ENCODE measurements at places on chromosomes 6 and 20.

GRCh38 chr6:111872401-111873177, 663 bp downstream of the FYN start:
- DNase-seq, result peak; percentile 63

- DNase-seq, result no peak
Measured at GRCh38 chr20:32972181-32973076, 31.8 kb downstream of the SUN5 start.

- DNase-seq, result peak; percentile 32
Measured at GRCh38 chr6:57432919-57433684, 115.7 kb downstream of the PRIM2 start.

DNA sequence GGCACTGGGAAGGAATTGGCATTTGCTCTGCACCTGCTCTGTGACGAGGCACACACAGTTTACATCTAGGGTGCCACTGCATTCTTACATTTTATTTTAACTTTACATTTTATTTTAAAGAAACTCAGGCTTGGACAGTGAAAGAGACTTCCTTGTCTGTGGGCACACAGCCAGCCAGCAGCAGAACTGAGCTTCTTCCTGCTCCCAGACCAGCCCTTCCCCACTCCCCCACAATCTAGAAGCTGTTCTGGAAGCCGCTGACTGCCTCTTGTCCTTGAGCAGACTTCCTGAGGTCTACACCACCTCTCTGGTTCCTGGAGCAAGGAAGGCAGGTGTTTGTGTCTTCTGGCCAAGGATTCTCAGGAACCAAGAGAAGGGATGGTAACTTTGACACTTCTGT, 27.9 kb upstream of the CD93 start:
- no peak for DNase-seq

GRCh38 chr6:74434171-74434570, 738.2 kb downstream of the CD109 start:
- no peak for DNase-seq

GRCh38 chr6:142300758-142301650, 803 bp upstream of the ADGRG6 start:
- peak; percentile 75 for DNase-seq

DNA sequence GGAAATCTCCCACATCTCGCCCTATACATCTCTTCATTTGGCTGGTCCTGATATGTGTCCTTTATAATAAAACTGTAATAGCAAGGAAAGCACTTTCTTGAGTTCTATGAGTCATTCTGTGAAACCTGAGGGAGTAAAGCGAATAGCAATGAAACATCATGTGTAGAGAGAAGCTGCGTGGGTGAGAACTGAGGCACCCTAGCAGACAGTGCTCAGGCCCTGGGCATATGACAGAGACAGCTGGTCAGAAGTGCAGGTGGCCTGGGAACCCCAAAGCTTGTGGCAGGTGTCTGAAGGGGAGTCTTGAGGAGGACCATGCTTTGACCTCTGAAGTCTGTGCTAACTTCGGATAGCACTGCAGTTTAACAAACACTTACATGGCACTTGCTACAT, 1.3 kb upstream of the BLOC1S5 start:
- no peak for DNase-seq

- DNase-seq, result no peak
Measured at GRCh38 chr6:37920667-37921066, 101.1 kb downstream of the ZFAND3 start.

GRCh38 chr20:9103955-9104354, 35.1 kb downstream of the PLCB4 start:
- no peak for DNase-seq

DNA sequence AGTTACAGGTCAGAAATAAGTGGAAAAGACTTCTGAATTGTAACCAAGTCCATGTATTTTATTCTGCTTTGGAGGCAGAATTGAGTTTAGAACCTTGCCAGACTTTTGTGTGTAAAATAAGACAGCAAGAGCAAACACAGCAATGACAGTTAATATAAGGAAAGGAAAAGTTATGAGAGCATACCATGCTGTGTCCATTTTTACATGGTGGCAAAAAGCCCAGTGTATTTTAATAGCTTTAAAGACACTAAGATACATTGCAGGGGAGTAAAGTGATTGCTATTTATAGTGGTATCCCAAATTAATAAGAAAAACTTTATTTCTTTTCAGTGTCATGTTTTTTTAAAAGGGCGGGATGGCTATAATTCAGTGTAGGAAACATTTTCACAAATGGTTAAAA, 45.2 kb downstream of the CDC5L start:
- no peak for DNase-seq

- no peak for DNase-seq
Measured at GRCh38 chr6:36700831-36701230, 3.2 kb downstream of the RAB44 start.

GRCh38 chr20:39886650-39887190, 802.3 kb downstream of the MAFB start:
- no peak for DNase-seq

- no peak for DNase-seq
Measured at GRCh38 chr20:45282700-45283550, 23.7 kb upstream of the RBPJL start.

DNA sequence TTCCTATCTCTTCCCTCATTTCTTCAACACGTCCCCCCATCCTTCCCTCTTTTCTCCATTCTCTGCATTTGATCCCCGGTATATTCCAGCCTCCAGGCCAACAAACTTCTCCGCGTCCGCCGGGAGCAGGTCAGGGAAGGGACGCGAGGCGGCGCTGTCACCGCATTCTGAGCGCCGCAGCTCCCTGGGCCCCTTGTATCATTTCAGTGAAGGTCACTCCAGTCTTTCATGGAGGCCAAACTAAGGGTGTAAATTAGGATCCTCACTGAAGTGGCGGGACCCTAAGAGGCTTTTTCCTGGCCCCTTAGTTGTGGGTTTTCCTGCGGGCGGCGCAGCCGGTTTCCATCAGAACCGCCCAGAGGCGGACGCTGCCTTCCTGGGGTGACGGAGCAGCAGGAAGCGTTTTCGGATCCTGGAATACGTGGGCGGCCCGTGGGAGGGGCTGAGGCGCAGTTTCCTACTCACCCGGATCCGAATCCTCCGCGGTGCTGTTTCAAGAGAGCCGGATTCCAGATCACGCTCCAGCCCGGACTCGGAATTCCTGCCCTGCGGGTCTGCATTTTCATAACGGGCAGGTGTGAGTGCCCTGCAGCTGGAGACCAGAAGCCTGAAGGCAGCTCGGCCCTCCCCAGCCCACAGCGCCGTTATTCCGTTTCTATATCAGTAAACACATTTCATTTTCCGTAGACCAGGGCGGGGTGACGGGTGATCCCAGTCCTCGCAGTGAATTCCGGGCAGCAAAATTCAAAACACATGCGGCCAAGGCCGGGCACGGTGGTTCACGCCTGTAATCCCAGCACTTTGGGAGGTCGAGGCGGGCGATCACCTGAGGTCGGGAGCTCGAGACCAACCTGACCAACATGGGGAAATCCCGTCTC, 3.6 kb upstream of the MICA start:
- peak; percentile 90 for DNase-seq

DNA sequence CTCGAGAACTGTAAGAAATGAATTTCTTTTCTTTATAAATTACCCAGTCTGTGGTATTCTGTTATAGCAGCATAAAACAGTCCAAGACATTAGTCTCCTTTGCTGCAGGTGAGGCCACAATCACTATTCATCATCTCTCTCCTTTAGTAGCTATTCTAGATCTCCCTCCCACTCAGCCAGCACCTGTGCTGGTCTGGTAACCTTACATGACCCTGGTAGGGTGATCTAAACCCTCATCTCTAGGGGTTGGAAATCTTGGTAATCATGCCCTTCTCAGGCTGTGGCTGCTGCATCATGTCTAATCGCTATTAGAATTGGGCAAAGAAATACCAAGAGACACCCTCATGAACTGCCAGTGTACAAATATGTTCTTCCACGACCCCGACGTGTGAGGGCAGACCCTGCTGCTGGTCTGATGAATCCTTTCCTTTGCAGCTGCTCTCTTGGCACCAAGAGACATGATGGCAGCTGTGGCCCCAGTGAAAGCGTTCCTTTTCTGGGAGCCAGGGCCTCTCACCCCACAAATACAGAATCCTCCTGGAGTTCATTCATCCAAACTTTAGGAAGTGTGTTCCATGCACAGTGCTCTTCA, 23.0 kb upstream of the IGF2R start:
- no peak for DNase-seq

DNA sequence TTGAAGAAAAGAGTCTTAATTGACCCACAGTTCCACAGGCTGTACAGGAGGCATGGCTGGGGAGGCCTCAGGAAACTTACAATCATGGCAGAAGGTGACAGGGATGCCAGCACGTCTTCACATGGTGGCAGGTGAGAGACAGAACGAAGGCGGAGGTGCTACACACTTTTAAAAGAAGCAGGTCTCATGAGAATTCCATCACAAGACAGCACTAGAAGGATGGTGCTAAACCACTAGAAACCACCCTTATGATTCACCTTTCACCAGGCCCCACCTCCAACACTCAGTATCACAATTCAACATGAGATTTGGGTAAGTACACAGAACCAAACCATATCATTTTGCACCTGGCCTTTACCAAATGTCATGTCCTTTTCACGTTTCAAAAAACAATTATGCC, 20.9 kb downstream of the TAGAP start:
- DNase-seq, result no peak

DNA sequence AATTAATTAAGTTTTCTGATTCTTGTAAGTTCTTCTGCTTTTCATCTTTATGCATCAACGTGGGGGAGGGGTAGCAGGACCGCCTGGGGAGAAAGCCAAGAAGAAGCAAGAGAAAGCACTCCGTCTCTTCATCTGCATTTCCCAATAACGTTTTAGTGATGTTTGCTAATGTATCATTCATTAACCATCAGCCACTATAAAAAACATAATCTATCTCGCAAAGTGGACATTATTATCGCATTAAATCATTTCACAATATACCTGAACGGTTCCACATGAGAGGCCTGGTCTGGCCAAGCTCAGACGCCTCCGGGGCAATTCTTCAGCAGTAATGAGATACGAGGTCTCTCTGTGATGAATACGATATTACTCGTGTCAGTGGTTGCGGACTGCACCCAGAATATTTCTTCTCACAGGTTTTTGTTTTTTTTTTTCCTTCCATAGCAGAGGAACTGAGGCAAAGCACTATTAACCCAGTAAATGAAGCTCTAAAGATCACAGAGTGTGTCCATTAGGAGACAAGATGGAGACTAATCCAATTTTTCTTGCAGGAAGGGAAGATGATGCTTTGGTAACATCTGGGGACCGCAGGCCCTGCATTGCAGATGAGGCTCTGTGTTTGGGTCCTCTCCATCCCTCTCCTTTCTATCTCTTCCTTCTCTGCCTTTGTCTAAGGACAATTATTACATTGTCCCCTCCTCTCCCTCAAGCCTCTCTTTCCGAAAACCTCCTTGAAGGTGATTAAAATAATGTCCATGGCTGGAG, 156.1 kb downstream of the SLC35B3 start:
- no peak for DNase-seq

DNA sequence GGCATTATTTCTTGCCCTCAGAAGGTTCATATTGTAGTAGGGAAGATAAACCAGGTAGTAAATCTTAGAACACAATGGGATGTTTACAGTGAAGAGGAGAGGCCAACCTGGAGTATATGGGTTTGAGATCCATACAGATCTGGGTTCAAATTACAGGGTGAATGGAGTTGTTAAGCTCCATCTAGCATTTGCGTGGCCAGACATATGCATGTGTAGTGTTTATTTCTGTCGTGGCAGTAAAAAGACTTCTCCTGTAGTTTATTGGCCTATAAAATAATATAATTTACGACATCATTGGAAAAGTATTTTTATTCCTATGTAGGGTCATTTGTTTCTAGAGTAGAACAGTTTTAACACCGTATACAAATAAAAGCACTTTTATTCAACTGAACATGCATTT, 25.2 kb upstream of the TULP4 start:
- no peak for DNase-seq

- no peak for DNase-seq
Measured at GRCh38 chr6:144104488-144104887, 9.1 kb upstream of the SF3B5 start.

DNA sequence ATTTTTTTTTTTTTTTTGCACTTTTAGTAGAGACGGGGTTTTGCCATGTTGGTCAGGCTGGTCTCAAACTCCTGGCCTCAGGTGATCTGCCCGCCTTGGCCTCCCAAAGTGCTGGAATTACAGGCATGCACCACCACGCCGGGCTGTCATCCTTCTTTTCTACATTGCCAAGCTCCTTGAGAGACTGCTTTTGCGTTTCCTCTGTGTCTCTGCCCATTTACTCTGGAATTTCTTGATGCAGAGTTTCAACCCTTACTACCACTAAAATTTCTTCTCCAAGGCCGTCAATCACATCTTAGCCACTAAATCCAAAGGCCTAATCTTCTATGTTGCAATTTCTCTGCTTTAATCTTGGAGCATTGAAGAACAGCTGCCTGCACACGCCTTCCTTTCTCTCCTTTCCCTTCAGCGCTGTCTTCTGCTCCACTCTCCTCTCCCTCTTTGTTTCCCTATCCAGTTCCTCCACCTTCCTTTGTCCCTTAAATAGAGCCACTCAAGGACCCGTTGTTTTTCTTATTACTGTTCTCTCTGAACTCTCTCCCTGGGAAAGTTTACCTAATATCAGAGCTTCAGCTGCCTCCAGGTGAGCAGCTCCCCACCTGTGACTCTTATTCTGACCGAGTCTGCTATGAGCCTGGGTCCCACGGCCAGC, 98.8 kb downstream of the SLC35B3 start:
- DNase-seq, result no peak

DNA sequence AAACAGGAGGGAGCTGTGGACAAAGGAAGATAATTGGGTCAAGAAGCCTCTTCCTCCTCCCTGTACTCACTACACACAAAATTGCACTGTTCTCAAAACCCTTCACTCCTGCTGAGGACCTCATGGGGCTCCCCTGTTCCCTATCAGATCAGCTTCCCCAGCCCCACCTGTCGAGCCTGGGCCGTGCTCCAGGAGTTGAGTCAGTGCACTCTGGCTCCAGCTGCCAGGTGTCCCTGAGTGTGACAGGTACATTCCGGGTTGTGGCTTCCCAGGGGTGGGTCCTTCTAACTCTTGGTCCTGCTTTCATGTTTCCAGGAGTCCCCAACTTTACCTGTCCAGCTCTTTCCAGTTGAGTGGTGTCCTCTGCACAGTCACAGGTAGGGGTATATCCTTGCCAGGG, 8.4 kb downstream of the RAB5IF start:
- DNase-seq, result no peak

- no peak for DNase-seq
Measured at GRCh38 chr6:125528621-125529041, 220.8 kb upstream of the HEY2 start.

GRCh38 chr6:160048471-160048870, 73.1 kb upstream of the SLC22A1 start:
- no peak for DNase-seq

GRCh38 chr20:61436667-61437279, 184.7 kb downstream of the CDH4 start:
- DNase-seq, result peak; percentile 90

- DNase-seq, result peak; percentile 47
Measured at GRCh38 chr20:52105442-52106422, 85.8 kb downstream of the ZFP64 start.

- no peak for DNase-seq
Measured at GRCh38 chr6:96460052-96460700, 61.4 kb upstream of the UFL1 start.

- peak; percentile 15 for DNase-seq
Measured at GRCh38 chr6:151452750-151453427, 963 bp upstream of the RMND1 start.

- DNase-seq, result peak; percentile 22
Measured at GRCh38 chr6:89368999-89369398, 16.5 kb upstream of the UBE2J1 start.

GRCh38 chr20:56995149-56995548, 271.3 kb downstream of the BMP7 start:
- DNase-seq, result no peak

- no peak for DNase-seq
Measured at GRCh38 chr6:130050230-130050629, 31.8 kb downstream of the L3MBTL3 start.
